Left forelimb (tissue), 1 donor: ENCODE measurements at places on chromosomes 5 and 9.

- DNase-seq, result no peak
Measured at GRCh38 chr9:21993007-21993406, 1.2 kb downstream of the CDKN2A start.

DNA sequence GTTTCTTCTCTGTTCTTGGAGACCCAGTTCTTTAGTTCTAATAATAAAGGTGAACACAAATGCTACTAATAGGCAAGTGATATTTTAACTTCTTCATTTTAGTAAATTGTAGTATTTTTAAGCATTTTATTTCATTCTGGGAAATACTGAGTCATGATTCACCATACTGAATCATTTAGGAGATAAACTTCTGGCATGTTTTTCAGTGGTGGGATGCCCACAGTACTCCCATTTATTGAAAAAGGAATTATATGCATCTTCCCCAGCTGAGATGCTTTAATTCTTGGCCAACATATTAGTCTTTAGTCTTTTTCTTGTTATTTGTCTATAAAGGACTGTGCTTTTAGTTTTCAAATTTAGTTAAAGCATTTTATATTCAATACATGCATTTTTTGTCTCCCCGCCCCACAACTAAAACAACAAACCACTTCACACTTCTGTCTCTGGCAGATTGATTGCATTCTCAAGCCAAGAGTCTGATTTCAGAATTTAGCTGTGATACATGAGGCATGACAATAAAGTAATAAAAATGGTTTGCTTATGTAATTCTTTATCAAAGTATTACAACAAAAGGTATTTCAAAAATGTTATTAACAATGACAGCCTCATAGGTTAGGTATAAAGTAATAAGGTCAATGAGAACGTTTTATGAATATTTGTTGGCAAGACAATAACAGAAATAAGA lies 125.2 kb upstream of the CDH18 start:
- DNase-seq, result no peak

DNA sequence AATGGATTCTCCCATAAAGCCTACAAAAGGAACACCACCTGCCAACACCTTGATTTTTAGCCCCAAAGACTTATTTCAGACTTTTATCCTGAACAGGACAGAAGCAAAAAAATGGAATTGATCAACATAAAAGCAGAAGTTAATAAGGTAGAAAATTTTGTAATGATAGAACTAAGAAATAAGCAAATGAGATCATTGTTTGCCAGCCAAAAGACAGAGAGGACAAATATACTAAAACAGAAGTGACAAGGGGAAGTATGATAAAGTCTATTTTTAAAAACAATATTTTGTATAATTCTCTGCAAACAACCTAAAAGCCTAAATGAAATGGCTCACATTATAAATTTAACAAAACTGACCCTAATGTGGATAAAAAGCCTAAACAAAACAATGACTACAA lies 110.5 kb upstream of the PRSS3 start:
- DNase-seq, result no peak

GRCh38 chr9:105708405-105708804 lies 14.1 kb downstream of the TMEM38B start:
- DNase-seq, result no peak

DNA sequence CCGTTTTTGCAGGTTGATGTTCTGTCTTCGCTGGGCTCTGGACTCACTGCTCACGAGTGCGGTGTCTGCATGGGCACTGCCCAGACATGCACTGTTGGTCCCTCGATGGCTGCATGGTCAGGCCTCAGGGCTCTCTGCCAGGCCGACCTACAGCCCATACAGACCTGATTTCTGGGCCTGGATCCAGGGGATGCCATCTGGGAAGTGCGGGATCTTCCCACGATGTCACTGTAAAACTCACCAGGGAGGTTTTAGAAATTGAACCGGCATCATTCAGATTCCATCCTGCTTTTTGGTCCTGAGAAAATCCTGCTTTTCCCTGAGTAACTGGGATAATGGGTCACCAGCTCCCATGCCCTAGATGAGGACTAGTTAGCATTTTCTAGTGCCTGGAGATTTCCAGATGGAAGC lies 9.1 kb downstream of the S1PR3 start:
- no peak for DNase-seq

GRCh38 chr9:98778251-98778650 lies 18.1 kb downstream of the ANKS6 start:
- no peak for DNase-seq

DNA sequence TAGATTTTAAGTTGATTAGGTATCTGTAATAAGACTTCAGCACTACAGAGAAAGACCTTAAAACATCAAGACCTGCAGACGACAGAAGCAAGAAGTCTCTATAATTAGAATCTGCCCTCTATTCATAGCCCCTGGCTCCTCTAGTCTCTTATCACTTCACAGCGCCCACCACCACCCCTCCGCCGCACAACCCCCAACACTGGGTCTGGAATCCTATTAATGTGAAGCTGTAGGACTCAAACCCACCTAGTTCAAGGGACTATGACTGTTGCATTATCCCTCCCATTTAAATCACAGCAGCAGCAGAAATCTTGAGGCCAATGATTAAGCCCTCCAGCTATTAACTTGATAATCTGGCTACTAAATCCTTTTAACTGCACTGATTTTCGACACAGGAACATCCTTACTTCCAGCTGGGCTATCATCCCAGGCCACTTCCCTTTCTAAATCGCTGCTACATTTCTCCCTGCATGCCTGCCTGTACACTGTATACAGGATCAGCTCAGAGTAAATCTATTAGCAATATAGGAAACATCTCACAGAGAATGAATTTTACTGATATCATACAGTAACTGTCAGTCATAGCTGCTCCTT lies 159.5 kb upstream of the GRAMD2B start:
- DNase-seq, result no peak
